ENCODE measurements at places on chromosomes 16 and 17.

GRCh38 chr16:17130733-17131132 is 340.0 kb downstream of the XYLT1 start:
- DNase-seq = no peak

DNA sequence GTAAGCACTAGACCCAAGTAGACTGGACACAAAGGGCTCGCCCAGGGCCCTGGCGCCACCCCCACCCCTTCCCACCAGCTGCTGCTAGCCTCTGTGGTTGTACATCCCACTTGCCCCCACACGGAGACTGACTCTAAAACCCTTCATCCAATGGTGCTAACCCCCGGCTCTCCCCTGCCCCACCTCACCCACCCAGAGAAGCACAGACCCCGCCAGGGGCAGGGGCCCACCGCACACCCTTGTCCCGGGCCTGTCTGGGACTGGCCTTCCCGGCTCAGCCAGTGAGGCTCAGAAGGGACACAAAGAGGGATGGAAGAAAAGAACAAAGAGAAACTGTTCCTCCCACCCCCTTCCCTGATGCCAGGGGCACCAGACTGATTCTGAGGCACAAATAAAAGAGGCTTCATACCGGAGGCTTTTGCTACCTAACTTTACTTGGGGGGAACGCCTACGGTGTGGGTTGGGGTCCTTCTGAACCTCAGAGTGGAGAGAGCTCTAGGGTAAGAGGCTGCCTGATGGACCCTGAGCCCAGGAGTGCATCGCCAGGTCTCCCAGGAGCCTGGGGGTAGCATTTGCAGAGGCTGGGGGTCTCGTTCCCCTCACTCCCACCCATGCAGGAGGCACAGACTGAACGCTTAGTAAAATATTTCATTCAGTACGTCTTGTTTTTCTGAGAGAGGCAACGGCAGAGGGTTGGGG is 8.2 kb downstream of the CORO6 start:
- DNase-seq = no peak

GRCh38 chr17:75476752-75477489 is 20.5 kb downstream of the TMEM94 start:
- DNase-seq = no peak

- DNase-seq = no peak
These were observed 101.8 kb upstream of the NLRP1 start for GRCh38 chr17:5686074-5686635.

- peak; percentile 33 for DNase-seq
These were observed 51.7 kb downstream of the GAN start for GRCh38 chr16:81366316-81366932.

- DNase-seq = no peak
These were observed 476 bp downstream of the KCNH4 start for GRCh38 chr17:42180411-42180921.

GRCh38 chr16:56477096-56477878 is 25.9 kb downstream of the OGFOD1 start:
- DNase-seq = no peak

DNA sequence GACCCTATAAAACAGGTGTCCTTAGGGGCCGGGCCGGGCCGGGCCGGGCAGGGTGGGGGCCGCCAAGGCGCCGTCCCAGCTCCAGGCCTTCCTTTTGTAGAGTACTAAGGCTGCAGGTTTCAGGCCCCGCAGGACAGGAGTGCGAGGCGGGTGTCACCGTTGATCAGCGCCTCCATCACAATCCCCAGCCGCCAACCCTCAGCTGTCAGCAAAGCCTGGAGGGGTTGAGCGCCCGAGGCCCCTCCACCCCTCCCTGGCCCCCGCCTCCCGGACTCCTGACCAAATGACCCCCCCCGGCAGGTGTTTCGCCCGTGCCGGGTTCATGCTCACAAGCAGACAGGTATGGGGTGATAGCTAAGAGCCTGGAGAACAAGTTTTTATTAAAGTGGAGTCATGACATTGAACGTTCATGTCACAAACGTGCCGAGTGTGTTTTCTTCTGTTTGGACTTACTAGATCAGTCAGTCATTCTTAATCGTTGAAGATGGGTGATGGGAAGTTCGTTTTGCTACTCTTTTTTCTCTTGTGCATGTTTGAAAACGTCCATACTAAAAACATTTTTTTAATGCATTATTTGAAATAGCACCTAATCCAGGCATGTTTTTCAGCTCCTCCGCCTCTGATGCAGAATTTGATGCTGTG is 534 bp downstream of the ARL2BP start:
- DNase-seq = peak; percentile 32

DNA sequence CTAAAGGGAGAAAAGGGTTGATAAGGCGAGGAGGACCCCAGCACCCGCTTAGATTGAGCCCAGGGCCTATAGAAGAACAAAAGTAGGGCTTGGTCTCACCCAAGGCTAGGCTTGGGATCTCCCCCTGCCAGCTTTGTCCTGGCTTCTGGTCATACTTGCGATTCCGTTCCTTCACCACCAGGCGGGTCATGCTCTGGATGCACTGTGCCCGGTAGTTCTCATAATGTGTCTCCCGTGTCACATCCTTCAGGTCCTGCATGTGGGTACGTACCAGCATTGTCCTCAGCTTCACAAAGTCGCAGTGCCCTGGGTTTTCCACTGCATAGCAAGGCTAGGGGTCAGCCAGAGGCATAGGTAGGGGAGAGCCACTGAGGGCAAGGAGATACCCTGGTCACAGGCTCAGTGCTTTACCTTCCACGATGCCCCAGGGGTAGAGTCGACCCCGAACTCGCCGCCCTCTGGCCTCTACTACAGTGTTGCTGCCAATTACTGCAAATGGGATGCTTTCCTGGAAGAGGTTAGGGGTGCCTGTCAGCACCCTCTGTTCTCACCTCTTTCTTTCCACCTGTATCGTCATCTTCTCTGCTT is 6.5 kb upstream of the MTMR4 start:
- no peak for DNase-seq

GRCh38 chr16:2148714-2149629 is 547 bp downstream of the RAB26 start:
- no peak for DNase-seq

DNA sequence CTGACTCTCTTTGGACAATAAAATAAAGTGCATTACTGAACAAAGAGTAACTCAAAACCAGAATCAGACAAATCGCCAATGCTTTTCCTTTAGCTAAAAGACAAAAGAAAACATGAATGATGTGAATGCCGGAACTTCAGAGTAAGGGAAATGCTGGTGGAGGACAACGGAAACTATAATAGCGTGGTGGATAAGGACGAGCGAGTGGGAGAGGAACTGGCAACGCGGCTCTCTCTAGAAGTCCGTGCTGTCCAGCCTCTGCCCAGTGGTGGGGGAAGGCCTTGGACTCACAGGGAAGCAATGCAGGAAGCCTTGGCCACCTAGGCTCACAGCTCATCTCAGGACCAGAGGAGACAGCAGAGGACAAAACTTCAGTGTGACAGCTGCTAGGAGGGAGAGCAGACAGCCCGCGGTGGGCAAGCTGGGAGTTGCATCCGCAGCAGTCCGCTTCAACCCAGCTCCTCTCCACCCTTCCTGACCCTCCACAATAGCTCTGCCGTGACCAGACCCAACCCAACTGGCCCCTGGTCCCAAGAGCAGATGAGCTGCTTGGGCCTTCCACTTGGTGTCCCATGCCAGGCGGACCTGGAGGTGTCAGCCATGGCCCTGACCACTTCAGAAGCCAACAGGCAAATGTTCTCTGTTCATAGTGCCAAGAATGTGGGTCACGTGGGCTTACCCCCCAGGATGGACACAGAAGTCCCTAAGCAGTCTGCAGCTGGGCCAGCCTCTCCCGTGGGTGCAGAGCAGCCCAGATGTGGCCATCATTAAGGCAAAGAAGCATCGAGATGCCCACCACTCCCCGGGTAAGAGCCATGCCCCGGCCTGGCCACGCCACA is 5.3 kb upstream of the FAAP100 start:
- DNase-seq = no peak

- no peak for DNase-seq
These were observed 16.8 kb downstream of the CASKIN1 start for GRCh38 chr16:2179576-2179975.

GRCh38 chr16:17211797-17212196 is 259.0 kb downstream of the XYLT1 start:
- no peak for DNase-seq

DNA sequence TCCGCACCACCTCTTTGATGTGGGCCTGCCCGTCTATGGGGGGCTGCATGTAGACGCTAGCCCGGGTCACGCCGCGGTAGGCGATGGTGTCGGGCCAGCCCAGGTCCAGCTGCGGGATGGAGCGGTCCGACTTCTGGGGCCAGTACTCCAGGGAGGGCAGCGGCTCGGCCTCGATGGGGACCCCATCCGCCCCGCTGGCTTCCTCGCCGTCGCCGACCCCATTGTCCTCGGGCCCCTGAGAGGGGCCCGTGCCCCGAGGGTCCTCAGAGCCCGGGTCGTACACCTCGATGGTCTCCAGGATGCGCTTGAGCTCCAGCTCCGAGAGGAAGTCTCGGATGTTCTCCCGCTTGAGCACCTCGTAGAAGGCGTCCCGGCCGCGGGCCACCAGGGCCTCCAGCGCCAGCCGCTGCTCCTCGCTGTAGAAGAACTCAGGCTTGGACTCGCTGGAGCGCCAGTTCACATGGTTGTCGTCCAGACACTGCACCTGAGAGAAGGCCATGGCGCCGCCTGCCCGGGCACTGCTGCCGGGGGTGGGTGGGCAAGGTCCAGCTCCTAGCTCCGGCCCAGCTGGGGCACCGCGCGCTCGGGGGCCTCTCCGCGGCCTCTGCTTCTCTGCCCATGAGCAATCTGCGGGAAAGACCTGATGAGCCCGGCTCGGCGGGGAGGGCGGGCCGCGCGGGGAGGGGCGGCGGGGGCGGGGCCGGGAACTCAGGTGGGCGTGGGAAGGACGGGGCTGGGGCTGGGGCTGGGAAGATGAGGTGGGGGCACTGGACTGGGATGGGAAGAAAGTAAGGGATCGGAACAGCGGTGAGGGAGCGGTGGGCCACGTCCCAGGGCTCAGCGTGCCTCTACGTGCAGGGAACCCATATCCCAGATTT is 782 bp downstream of the FAM83G start:
- DNase-seq = peak; percentile 56

- no peak for DNase-seq
These were observed 16.3 kb downstream of the ERAL1 start for GRCh38 chr17:28871056-28871579.

DNA sequence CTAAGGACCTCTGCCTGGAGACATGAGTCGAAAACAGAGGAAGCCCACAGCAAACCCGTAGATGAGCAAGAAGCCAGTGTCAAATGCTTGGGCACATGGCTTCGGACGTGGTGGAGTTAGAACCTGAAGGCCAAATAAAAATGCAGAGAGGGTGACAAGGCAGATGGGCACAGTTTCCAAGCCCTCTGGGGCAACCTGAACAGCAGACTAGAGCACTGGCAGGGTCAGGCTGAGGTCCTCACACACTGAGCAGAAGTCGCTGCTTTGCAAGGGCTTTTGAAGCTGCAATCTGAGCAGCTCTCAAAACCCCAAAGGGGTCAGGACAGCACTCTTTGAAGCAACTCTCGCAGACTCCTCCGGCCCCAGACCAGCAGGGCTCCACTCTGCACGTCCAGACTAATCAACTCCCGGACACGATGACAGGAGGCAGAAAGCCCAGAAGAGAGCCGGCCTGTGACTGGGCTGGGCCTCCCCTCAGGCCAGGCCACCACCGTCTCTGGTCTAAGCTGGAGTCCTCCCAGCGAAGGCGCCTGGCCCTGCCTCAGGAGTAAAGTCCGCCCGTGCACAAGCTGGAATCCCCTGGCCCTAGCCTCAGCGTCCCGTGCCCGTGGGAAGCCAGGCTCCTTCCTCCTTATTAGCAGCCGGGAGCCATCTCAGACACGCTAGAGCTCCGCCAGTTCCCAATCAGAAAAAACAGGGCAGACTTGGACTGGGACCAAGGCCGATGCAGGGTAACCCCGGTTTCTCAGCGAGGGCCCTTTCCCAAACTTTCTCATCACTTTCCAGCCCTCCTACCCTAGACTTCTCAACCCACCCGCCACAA is 924 bp downstream of the SMARCD2 start:
- DNase-seq = peak; percentile 37

GRCh38 chr16:14024283-14024682 is 46.8 kb upstream of the MRTFB start:
- DNase-seq = no peak

DNA sequence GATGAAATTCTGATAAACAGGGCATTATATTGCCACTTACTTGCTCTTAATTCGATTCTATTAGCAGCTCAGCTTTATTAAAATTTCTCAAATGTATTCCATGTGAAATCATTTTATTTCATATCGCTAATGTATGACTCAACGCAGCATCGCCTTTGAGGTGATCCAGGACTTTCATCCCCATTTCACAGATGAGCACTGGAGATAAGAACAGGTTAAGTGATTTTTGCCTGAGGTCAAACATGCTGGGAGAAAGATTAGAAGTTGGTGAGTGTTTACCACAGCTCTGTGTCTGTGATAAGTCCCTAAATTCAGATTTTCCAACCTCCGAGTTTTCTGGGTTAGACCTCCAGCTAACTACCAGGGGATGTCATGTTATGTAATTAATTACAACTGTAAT is 43.6 kb downstream of the RBFOX1 start:
- DNase-seq = no peak

- DNase-seq = peak; percentile 78
These were observed 121.9 kb upstream of the GSE1 start for GRCh38 chr16:85491058-85491771.

- no peak for DNase-seq
These were observed 35.8 kb downstream of the MRC2 start for GRCh38 chr17:62663304-62663703.

GRCh38 chr16:57866529-57866918 is 64.2 kb upstream of the KIFC3 start:
- no peak for DNase-seq

DNA sequence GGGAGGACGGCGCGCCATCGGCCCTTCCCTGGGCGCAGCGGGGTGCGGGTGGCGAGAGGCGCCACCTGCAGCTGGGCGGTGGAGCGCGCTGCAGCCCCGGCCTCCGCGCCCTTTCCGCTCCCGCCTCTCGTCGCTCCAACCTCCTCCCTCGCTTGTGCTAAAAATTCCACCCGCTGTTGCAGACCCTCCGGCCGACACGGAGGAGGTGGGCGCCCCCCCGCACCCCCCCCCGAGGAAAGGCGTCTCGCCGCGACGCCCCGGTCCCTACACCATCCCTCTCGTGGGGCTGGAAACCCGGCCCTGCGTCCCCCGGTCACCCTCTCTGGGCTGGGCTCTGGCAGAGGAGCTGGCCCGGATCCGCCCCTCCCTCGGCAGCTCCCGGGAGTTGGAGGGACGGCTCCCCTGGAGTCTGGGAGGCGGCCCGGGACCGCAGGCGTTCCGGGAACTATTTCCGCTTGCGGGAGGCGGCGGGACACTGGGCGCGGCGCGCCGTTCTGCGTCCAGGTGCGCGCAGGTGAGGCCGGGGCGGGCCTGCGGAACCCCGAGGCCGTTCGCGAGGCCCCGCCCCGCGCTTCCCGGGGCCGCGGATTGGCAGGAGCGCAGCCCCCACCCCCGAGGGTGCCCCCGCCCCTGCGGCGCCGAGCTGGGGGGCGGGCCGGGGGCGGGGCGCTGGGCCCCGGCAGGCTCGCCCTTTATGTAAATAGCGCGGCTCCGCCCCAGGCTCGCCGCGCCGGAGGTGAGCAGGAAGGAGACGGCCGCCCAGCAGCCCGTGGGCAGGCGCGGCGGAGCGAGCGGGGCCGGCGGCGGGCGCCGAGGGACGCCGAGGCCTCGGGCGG is at the start of gene LLGL2:
LLGL2 (plus strand) TSS at position 728 of the 836 bp plus-strand sequence. CDS start 17,730 bp downstream, outside the sequence.
- peak; percentile 93 for DNase-seq

GRCh38 chr16:10688291-10688690 is 6.4 kb downstream of the TEKT5 start:
- DNase-seq = peak; percentile 13

Data from HuH-7.5 (cell line).